ENCODE measurements at places on chromosomes 2 and 18. TPM values are rescaled to one million over a fixed set of nuclear protein-coding genes. Genes with fewer than 3 reads are reported as not detected.

DNA sequence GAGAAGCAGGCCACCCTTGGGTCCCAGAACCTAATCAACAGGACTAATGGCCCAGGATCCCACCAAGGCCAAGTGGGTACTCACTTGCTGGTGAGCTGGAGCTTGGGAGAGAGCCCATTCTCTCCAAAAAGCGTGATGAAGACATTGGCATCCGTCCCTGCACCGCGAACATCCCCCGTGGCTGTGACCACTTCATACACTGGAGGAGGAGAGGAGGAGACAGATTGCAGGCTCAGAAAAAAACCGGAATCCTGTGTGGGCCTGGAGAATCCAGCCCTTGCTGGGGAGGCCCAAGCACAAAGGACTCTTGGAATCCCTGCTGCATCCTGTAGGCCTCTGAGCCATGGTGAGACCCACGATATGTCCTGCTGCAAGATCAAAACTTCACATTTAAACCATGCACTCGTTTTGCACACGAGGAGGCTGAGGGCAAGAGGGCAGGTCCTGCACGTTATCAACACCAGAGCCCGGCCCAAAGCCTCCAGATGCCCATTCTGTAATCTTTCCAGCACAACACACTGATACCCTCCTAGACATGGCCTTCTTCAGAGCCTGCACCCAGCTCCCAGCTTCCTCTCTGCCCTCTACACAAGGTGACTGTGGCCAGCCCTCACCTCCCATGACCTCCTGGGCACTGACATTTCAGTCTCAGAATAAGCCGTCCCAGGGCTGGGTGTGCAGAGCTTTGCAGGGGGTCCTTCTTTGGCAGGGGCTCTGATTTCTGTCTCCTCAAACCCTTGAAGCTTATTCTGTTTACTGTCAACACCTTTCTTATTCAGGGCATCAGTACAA lies 7.8 kb downstream of the LOXHD1 start:
- ATAC-seq = no peak

Gene UGT1A4
- 0.80 TPM for total RNA-seq

DNA sequence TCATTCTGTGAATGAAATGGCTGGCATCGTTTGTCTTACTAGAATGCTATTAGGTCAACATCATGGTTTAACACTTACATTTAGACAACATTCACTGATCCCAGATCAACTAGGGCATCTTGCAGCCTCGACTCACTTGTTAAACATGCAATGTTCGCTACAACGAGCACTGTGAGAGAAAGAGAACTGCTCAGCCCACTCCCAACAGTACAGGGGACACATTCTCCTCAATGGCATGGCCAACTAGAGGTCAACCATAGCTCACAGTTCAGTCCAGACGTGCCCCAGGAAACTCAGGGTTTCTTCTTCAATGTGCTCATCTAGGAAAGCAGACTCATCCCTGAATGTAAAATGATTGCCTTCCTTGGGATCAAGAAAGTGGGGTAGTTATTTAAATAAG lies 5.9 kb downstream of the WIPF1 start:
- ATAC-seq = no peak

Gene RRM2
- total RNA-seq = 66.4 TPM

Gene CYP26B1
- total RNA-seq = 1.9 TPM

DNA sequence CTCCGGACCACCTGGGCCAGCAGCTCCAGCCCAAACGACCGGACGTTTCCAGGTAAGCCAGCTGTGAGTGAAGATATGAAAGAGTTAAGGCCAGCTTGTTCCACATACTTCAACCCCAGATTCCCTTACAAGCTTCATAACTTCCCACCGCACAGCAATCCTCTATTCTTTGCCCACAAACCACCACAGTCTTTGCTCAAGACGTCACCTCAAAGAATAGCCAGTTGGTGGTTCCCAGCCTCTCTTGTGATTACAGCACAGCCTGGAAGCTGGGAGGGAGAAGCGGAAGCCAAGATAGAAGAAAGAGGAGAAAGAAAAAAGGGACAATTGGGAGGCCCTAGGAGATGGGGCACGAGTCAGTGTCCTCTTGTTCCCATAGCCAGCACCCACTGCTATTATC lies 70.6 kb downstream of the NRP2 start:
- no peak for ATAC-seq

DNA sequence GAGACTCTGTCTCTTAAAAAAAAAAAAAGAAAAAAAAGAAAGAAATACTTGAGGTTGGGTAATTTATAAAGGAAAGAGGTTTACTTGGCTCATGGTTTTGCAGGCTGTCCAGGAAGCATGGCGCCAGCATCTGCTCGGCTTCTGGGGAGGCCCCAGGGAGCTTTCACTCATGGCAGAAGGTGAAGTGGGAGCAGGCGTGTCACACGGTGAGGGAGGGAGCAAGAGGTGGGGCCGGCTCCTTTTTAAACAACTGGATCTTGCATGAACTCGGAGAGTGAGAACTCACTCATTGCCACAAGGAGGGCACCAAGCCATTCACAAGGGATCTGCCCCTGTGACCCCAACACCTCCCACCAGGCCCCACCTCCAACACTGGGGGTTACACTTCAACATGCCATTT lies 30.6 kb downstream of the CYP26B1 start:
- ATAC-seq = no peak

Gene RPRM
- total RNA-seq = not detected

- no peak for ATAC-seq
Observed at GRCh38 chr18:22021701-22022100, 147.7 kb upstream of the GATA6 start.

- ATAC-seq = no peak
Observed at GRCh38 chr18:47118981-47119380, 31.3 kb downstream of the HDHD2 start.

Measured in esophagus mucosa (tissue), 1 donor.